ENCODE measurements at places on chromosomes 13 and 19.

DNA sequence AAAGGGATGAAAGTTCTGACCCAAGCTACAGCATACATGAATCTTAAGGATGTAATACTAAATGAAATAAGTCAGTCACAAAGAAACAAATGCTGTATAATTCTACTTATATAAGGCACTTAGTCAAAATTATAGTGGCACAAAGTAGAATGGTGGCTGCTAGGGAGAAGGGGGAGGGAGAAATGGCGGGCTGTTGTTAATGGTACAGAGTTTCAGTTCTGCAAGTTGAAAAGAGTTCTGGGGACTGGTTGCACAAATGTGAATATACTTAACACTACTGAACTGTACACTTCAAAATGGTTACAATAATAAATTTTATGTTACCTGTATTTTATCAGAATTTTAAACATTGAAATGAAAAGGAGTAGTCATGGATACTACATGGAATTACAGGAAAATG is 48.9 kb upstream of the CLDN10 start:
- no peak for DNase-seq

GRCh38 chr13:77729502-77730221 is 32.2 kb downstream of the SLAIN1 start:
- DNase-seq, result no peak

DNA sequence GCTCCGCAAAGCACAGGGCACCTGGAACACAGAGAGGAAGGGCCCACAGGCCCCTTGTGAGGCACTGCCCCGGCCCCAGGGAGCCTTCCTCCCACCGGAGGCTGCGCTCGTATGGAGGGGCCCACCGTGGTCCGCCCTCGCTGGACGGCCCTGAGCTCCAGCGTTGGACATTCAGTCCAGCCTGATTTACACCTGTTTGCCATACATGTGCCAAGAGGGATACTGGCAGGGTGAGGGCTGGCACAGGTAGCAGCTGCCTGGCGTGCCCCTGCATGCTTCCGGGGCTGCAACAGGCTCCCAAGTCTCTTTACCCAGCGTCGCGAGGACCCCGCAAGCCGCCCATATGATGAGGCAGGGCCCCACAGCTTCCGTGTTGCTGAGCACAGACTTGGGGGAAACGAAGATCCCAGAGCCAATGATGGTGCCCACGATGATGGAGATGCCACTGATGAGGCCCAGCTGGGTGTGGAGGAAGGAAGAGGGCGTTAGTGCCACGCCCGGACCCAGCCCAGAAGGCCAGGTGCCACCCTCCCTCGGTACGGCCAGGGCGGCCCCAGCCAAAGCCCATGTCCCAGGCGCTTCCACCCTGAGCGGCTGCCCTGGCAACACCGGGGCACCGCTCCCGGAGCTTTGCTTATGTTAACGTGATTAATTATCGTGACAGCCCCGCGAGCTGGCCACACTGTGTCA is 5.1 kb downstream of the SLC7A9 start:
- no peak for DNase-seq

GRCh38 chr13:52010890-52011631 is at the start of gene ATP7B:
Gene ATP7B, minus strand, starts transcription at chr13:52011450. Its CDS starts 113 bp downstream, at chr13:52011337.
- DNase-seq, result no peak

GRCh38 chr19:4327252-4327876 is 11.3 kb downstream of the STAP2 start:
- no peak for DNase-seq

- DNase-seq, result no peak
These were observed 72.1 kb downstream of the GPC6 start for GRCh38 chr13:93298713-93299112.

- DNase-seq, result no peak
These were observed 15.7 kb upstream of the B3GNT3 start for GRCh38 chr19:17778968-17779929.

GRCh38 chr19:38233740-38234251 is 9.8 kb upstream of the DPF1 start:
- DNase-seq, result peak; percentile 68

- DNase-seq, result no peak
These were observed 331.6 kb downstream of the DLEU7 start for GRCh38 chr13:50511877-50512341.

DNA sequence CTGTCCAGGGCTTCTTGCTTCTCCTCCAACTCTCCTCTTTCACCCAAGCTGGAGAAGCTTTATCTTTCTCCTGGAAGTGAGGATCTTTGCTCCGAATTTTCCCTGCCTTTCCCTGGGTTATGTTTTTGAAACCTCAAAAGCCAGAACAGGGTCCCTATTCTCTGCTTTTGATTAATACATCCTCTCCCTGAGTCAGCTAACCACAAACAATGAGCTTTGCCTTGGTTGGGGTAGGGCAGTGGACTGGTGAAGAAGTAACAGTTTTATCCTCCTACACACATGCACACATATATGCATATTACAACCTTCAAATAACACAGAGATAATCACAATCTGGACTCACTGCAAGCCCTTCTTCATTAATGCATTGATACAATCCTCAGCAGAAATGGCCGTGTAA is 44.6 kb downstream of the DLEU7 start:
- DNase-seq, result no peak

DNA sequence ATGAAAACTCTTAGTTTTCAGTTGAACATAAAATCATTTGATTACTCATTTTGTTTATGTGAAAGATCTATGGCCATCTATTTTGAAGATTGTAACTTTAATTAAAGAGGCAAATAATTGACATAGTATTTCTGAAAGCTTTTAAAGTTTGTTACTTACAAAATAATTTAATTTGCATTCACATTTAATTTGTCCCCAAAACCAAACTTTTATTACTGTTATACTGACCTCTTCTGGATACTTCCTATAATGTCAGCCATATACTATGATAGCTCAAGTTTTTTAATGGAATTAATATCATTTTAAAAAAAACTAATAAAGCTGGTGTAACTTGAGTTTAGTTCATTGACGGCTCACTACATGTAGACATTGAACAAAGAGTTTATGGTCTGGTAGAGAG is 4.9 kb upstream of the SGCG start:
- DNase-seq, result no peak

DNA sequence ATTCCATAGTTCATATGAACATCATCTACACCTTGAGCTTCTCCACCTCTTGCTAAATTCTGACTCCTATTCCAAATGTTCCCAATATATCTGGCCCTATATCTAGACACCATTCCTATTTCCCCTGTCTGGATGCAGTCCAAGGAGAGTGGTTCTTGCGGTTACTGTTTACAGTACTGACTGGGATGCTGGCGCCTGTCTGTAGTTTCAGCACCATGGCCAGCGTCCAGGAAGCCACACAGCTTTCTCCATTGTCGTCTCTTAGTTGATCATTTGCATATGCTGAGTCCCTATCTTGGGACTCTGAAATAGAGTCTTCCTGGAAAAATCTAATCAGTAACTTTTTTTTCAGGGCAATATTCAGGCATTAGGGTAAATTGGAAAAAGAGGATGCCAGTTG is 14.9 kb downstream of the LAIR2 start:
- peak; percentile 35 for DNase-seq

DNA sequence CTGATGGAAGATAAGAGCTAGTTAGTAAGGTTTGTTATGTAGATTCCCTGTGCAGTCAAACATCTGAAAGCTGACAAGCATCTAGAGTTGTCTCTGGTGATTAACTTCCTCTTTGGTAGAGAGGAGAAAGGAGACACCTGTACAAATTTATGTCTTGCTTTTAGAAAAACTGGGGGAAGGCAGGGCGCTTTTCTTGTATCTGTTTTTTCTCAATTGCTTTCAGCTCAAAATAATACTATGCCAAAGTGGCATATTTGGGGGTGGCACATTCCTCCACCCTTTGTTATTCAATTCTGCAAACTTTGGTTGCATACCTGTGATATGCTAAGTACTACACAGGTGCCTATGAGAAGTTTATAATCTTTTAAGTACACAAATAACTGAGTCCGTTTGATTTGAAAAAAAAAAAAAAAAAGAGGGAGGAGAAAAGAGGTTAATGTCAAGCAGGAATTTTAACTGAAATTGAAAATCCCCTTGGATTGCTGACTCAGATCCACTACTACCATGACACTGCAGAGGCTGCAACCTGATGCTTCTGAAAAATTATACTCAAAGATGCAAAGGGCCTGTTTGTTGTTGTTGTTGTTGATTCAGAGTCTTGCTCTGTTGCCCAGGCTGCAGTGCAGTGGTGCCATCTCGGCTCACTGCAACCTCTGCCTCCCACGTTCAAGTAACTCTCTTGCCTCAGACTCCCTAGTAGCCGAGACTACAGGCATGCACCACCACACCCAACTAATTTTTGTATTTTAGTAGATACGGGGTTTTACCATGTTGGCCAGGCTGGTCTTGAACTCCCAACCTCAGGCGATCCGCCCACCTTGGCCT is 164.8 kb upstream of the NBEA start:
- no peak for DNase-seq

GRCh38 chr19:21439201-21439751 is 42.3 kb downstream of the ZNF493 start:
- DNase-seq, result no peak

- no peak for DNase-seq
These were observed 82.2 kb downstream of the SLAIN1 start for GRCh38 chr13:77779552-77780272.

DNA sequence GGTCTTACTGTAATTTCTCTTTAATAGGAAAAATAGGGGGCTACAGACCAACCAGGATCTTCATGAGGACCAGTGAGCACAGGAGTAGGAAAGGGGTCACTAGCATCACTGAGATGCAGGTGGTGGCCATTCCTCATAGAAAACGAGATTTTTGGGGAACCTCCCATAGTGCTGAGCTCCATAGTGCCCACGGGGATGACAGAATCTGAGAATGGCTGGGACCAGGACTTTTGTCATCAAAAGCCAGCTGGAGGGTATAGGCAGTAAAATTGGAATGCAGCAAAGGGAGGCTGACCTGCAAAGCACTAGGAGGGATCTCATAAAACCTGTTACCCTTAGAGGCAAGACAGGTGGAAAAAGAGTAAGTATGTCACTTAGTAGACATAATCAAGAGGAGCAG is 28.4 kb upstream of the CEACAM21 start:
- no peak for DNase-seq

DNA sequence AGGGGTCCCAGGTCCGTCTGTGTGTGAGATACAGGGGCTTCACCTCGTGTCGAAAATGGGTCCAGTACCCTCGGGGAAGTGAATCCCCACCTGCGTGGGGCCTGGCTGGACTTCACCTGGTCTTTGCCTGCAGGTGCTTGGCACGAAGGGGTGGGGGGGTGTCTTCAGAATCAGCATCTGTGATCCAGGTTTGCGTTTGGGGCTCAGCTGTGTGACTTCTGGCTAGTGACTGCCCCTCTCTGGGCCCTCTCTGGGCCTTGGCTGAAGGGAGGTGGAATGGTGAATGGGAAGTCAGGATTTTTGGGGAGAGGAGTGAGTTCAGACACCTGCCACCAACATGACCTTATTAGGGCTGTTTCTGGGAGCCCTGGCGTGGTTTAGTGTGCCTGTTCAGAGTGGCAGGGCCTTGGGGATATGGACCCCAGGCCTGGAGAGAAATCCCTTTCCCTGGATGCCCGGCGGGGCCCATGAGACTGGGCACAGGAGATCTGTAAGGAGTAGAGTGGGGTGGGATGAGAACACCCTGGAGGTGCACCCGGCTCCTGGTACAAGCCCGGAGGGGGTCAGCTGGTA is 2.7 kb downstream of the CELF5 start:
- DNase-seq, result no peak

DNA sequence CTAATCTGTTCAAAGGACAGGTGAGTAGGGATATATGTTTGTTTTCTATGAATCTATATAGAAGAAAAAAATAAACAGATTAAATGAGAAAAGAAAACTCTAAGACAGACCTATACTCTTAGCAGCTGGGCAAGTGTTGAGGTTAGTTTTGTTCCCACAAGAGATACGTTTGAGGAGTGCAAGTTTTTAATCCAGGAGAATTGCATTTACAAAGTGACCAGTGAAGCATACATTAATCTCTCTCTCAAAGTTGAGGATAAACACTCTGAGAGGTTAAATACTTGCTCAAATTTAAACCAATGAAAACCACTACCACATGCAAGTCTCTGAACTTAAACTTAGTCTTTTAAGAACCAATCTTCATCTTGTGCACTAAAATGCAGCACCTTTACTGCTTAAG is 930.5 kb upstream of the MIR17HG start:
- DNase-seq, result no peak

- no peak for DNase-seq
These were observed 24.2 kb downstream of the C2CD4C start for GRCh38 chr19:384799-385169.

- no peak for DNase-seq
These were observed 70.1 kb downstream of the DCLK1 start for GRCh38 chr13:36061054-36061453.

GRCh38 chr13:45575146-45575829 is 40.3 kb downstream of the ERICH6B start:
- no peak for DNase-seq

DNA sequence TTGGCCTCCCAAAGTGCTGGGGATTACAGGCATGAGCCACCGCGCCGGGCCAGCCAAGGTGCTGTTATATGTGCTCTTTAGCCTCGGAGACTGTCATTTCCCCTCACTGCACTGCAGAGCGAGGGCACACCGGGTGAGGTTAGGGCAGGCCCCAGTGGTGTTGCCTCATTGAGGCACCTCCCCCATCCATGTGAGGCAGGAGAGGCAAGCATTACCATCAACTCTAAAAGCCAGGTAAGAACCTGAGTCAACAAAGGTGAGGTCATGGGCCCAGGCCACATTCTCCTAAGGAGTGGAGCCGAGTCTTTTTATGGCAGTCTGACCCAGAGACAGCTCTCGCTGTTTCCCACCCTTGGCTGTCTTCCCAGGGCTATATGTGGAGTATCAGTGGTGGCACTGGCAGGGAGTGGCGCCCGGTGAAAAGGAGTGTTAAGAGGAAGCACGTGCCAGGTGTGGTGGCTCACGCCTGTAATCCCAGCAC is 10.9 kb downstream of the B3GNT8 start:
- no peak for DNase-seq

DNA sequence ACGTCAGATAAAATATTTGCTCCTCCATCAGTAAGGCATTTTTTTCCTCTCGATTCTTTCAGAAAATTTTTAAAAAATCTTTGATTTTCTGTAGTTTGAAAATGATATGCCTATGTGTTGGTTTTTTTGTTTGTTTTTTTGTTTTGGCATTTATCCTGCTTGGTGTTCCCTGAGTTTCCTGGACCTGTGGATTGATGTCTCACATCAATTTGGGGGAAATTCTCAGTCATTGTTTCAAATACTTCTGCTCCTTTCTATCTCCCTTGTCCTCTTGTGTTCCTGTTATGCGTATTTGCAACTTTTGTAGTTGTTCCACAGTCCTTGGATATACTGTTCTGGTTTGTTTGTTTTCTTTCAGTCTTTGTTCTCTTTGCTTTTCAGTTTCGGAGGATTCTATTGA is 18.8 kb upstream of the FLT1 start:
- DNase-seq, result no peak
